ENCODE measurements at places on chromosomes 2 and 18.

- no peak for DNase-seq
These were observed 40.3 kb downstream of the SESTD1 start for GRCh38 chr2:179224361-179224760.

GRCh38 chr2:241425368-241425767 is 69.3 kb downstream of the FARP2 start:
- no peak for DNase-seq

DNA sequence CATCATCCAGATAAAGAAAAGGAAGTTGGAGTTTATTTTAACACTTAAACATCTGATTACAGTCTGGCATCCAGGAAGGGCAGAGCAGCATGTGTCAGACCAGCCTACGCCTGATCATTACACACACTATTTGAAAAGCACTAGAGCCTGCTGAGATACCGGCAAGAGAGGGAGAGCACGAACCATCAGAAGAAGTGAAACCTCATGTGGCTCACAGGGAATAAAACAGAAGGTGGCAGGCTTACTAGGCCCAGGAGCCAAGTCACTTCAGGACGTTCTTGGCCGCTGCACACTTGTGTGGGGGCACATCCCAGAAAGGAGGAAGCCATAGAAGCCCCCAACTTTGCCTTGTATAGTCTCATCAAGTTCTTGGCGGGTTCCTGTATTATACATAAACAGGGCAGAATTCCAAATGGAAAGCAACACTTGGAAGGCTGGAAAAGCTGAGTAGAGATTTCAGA is 105.5 kb downstream of the UGGT1 start:
- DNase-seq, result no peak

DNA sequence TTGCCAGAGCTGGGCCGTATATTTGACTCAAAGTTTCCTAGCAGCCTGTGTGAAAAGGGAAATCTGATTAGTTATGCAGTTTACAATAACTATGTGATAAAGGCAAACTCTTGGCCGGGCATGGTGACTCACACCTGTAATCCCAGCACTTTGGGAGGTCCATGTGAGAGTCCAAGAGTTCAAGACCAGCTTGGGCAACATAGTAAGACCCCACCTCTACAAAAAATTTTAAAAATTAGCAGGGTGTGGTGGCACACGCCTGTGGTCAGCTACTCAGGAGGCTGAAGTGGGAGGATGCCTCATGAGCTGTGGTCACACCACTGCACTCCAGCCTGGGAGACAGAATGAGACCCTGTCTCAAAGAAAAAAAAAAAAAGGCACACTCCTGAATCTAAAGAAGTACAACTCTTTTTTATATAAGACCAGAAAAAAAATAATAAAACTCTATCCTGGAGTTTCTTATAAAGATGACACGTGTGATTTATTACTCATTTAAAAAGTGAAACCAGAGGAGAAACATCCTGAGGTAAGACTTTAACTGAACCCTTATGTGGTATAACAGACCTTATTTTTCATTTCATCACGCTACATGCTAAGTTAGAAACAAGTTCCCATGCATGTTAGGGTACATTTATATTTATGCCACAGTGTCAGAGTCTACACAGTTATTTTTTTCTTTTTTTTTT is 32.6 kb upstream of the KCMF1 start:
- DNase-seq, result no peak

GRCh38 chr2:186588940-186589611 is 780 bp upstream of the ITGAV start:
- DNase-seq, result peak; percentile 36

DNA sequence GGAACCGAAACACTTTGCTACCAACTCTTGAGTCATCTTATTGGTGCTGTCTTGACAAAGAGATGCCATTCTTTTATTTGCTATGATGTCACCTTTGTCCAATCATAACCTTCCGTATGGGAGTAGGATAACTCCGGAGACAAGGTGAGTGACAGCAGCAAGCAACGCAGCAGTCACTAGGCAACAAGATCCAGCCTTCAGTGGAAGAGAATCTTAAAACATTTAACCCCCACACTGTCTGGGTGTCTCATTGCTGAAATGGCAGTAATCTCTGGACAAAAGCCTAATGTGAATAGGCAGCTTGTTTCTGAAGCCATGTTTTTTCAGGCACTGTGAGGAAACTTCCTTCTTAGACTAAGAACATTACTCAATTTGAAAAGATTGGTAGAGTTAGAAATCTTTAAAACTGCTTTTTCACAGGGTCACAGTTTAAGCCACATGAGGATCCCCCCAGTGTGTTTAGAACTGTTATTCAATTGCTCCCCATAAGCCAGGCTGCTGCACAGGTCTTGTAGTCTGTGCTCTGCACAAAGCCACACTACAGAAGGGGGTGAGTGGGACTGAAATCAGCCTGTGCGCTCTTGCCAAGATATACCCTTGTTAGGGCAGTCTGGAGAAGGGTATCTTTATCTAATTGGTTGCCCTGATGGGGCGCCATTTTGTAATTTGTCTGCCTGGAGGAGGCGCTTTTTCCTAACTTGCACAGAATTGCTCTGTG is 131.5 kb upstream of the STON1 start:
- DNase-seq, result no peak

GRCh38 chr18:4987452-4988405 is 209.3 kb downstream of the AKAIN1 start:
- DNase-seq, result no peak

- DNase-seq, result peak; percentile 27
These were observed 46.7 kb upstream of the ITGA6 start for GRCh38 chr2:172380436-172381274.

GRCh38 chr18:23673725-23674124 is 11.0 kb upstream of the ANKRD29 start:
- DNase-seq, result no peak

- peak; percentile 52 for DNase-seq
These were observed 3.6 kb upstream of the GBX2 start for GRCh38 chr2:236171680-236172254.

DNA sequence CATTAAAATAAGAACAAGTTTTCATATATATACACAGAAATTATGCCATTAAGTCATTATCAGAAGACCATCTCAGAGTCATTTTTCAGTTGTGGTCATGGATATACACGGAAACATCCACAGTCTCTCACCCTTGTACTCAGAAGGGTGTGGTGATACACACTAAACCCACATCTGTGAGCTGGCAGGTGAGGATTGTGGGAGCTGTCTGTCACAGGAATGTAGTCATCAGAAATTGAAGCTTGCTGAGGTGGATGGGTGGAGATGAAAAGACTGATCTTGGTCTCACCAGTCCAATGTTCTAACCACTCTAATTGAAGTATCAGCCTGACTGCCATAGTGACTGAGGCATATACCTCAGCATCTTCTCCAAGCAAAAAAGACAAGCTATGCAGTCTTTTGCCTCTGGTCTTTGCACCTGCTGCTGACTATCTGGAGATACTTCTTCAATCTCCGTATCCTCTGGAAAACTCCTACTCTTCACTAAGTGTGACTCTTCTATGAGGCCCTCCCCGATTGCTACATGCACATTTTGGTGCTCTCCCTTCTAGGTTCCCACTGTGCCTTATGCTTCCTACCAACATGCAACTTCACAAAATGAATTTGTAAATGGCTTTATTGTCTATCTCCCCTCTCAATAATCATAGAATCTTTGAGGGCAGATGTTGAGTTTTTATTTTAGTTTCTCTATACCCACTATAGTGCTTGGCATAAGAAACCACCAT is 232.8 kb downstream of the DYM start:
- no peak for DNase-seq

DNA sequence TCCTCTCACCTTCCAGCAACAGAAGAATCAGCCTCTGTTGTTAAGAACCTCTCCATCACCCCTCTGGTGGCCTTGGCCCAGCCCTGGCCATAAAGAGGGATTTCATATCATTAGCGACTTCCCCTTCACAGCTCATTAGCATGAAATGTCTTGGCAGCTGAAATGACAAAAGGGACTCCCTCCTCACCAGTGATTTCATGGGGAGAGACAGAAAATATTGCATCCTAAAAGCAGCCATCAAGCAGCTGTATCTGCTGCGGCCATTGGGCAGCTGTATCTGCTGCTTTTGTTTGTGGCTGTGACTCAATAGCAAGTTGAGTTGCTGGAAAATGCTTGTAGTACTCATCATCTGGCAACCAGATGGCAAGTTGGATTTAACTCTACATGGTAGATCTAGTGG is 105.9 kb upstream of the RMDN2 start:
- no peak for DNase-seq

- DNase-seq, result no peak
These were observed 69.5 kb upstream of the MAP4K4 start for GRCh38 chr2:101628030-101628392.

DNA sequence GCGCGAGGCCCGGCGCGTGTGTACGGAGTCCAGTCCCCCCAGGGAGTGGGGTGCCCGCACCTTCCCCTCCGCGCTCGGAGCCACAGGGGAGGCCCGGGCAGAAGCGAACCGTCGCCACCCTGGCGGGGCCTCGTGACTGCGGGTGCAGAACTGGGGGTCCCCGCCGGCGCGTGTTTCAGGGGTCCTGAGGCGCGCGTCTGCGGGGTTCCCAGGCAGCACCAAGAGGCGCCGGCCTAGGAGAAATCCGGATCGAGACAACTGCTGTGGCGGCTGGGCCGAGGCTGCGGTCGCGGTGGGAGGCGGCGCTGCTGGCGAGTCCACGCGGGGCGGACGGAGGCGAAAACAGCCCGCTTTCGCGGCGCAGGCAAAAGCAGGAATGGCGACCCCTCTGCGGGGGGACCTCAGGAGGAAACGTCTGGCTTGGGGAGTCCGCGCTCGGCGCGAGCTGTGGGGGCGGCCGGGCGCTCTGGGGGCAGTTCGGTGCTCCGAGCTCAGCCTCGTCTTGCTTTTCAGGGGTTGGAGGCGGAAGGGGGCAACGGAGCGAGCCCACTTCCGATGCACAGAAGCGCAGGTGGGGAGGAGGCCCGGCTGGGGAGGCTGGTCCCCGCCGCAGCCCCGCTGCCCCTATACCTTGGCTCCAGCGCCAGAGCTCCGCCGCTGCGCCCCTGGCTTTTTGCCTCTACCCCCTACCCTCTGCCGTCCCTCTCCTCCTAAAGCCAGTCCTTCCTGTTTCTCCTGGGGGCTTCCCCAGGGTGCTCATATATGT is 81.5 kb upstream of the LDLRAD4 start:
- peak; percentile 61 for DNase-seq

DNA sequence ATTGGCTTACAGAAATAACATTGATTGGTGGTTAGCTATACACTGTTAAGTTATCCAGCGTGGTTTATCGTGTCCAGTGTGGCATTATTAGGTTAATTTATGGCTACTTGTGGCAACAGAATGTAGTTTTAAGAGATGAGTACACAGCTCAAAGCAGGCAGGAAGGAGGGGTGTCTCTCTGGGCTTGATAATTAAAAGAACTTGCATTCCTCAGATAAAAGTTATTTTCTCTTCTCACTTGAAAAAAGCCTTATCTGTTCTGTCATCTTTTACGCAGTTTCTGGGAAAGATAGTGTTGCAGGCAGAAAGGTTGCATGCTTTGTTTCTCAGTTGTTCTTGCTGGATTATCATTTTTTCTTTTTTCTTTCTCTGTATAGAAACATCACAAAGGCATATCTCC is 154.4 kb upstream of the COL3A1 start:
- DNase-seq, result no peak

- DNase-seq, result no peak
These were observed 26.0 kb upstream of the ANXA4 start for GRCh38 chr2:69715964-69716363.

DNA sequence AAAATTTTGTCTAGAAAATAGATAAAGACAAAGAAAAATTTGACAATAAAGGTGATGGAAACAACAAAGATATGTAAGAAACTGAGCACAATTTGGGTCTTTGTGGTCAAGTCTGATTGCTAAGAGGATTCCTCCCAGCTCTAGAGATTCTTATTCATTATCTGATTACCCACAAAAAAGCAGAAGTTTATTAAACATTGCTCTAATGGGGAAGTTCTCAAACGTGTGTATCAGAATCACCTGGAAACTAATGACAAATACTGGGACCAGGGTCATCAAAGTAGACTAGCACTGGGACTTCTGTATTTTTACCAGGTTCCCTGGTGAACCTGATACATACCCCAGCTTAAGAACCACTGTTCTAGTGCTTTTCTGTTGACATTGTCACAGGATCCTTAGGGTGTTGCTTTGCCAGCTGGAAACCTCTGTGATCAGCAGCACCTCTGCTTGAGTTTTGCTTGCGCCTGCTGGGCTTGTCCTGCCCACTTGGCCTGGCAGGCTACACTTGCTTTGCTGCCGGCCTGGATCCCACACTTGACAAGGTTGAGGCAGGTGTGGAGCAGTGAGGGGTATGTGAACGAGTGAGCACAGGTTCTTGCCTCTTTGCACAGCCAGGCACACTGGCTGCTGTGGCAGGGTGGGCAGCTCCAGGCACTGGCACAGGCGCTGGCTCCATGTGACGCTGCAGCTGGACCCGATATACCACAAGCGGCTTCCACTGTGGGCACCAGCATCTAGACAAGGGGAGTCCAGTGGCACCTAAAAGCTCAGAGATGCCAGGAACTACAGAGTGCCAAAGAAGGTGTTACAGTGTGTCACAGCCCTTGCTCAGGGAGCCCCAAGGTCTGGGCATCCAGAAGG is 6.2 kb upstream of the GORASP2 start:
- DNase-seq, result no peak

- no peak for DNase-seq
These were observed 38.8 kb downstream of the INHBB start for GRCh38 chr2:120384486-120385354.

DNA sequence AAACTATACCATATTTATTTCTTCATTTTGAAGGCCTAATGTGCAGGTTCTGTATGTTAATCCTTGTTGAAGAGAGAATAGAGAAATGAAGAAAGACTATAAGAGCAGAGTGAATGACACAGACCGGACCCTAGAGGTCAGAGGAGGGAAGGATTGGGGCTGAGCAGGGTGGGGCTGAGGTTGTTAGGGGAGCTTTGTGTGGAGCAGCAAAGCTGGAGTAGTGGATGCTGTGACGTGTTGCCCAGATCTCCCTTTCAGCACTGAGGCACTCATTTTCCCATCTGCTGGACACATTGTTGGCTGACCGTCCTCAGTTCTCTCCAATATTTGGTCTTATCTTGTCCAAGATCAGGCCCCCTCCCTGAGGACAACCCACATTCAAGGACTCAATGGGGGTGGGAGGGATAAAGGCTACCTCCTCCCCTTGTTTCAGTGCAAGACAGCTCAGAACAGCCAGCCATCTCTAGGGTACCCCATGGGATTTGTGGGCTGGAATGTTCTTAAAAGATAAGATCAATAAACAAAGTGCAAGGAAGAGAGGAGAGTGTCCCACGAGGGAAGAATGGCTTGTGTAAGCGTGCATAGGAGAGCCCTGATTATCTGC is 143.6 kb downstream of the TDRD15 start:
- DNase-seq, result no peak

- no peak for DNase-seq
These were observed 2.9 kb downstream of the DUSP11 start for GRCh38 chr2:73776869-73777519.

- no peak for DNase-seq
These were observed 186.8 kb upstream of the DOK6 start for GRCh38 chr18:69213842-69214241.
